ENCODE measurements at places on chromosomes 7 and 10.

- no peak for DNase-seq
Observed at GRCh38 chr7:29606830-29607229, 43.2 kb downstream of the PRR15 start.

DNA sequence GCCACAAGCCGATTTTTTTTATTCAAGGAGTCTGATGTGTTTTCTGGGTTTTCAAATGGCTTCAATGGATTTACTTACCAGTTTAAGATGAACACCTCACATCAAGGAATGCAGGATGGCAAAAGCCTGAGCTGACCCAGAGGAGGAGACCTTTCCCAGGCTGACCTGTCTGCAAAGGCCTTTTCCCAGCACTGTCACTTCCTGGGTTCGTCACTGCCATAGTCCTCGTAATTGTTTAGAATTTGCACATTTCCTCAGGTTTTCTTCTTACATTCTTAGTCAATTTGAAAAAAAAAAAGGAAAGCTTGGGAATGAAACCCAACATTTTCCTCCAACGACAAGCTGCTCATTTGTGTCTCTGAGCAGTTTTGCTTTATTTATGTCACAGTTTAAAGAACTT is 42.0 kb downstream of the PTER start:
- no peak for DNase-seq

GRCh38 chr10:77405771-77406241 is 231.8 kb downstream of the KCNMA1 start:
- no peak for DNase-seq

- no peak for DNase-seq
Observed at GRCh38 chr10:7503190-7503589, 92.4 kb upstream of the SFMBT2 start.

GRCh38 chr10:77673101-77673500 is 35.5 kb upstream of the KCNMA1 start:
- no peak for DNase-seq

DNA sequence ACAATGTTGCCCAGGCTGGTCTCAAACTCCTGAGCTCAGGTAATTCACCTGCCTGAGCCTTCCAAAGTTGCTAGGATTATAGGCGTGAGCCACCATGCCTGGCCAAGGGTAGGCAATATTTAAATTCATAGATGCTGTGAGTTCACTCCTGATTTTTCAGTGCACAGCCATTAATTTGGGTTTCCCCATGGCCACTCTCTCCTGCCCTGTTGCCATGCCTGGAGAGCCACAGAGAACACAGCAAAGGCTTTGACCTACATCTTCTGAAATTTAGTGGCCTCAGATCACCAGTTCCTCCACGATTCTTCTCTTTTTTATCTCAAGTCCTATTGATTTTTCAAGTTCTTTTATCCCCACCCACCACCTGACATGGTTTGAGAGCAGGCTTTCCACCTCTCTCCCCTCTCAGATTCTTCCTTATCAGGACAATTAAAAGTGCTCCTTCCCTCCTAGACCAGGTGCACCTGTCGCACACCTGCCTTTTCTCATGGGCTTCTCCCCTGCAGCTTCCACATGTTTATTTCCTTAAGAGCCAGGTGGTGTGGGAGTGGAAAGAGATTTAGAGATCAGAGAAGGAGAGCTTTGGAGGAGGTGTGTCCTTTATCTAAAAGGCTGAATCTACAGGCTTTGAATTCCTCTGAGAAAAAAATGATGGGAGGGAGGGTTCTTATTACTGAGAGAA is 123.8 kb downstream of the ADRA2A start:
- DNase-seq: no peak

- DNase-seq: no peak
Observed at GRCh38 chr10:63255316-63255715, 122.2 kb downstream of the NRBF2 start.

DNA sequence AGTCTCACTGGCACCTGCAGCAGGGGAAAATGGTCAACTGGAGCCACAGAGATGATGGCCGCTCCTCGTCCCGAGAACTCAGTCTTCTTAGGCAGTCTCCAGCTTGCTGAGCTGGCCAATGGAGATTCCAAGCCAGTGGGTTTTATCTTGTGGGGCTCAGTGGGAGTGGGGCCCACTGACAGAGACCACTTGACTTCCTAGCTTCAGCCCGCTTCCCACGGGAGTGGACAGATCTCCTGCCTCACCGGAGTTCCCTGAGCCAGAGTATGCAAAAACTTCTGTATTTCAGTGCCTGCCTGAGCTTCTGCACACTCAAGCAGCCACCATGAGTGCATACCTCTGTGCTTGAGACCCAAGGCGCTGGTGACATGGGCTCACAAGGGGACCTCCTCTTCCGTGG is 105.8 kb downstream of the ZWINT start:
- DNase-seq: no peak

- no peak for DNase-seq
Observed at GRCh38 chr10:62992145-62992721, 140.9 kb upstream of the NRBF2 start.

DNA sequence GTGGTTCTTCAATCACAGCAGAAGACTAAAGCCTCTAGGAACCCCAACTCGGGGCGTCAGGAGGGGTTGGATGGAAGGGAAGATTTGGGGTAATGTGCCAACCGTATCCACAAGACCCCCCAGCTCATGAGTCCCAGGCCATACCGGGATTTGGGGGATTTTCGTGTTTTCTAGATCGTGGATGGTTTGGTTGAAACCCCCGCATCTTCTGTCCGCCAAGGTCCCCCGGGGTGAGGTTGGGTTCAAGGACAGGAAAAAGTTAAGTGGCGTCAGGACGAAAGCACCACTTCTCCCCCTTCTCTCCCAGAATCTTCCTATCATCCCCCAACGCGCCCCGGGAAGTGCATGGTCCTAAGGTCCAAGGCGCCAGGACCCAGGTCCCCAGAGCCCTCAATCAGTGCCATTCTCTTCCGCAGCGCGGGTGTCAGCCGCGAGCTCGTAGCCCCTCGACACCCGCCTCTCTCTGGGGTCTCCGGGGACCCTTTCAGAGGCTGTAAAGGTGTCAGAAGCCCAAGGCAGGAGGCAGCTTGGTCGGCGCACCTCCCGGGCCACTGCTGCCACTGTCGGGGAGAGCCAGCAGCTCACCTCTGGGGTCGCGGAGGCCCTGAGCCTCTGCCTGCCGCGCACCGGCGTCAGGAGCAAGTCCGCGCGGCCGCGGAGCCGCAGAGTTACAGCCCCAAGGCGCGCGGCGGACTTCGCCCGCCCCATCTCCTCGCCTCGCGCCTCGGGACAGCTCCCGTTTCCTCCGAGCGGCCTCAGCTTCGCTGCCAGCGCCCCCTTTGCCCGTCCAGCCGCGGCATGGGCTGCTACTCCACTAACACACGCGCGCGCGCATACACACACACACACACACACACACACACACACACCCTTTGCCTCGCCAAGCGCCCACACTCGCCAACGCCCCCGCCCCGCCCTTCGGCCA is 1.5 kb downstream of the MKX start:
- DNase-seq: no peak

DNA sequence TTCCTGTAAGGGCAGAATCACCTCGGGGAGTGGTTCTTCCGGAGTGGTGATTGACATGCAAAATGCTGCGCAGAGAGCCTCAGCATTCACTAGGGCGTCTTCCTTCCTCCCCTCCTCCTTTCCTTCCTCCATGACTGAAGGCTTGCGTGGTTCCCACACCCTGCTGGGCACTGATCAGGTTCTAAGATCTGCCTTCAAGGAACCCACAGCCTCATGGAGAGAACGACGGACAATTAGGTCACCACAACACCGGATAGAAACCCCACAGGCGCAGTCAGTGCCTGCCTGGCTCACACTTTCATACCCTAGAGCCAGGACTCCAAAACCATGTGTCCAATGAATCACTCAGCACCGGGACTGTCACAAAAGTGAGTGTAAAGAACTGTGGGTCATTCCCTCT is 131.3 kb downstream of the DPP6 start:
- no peak for DNase-seq

DNA sequence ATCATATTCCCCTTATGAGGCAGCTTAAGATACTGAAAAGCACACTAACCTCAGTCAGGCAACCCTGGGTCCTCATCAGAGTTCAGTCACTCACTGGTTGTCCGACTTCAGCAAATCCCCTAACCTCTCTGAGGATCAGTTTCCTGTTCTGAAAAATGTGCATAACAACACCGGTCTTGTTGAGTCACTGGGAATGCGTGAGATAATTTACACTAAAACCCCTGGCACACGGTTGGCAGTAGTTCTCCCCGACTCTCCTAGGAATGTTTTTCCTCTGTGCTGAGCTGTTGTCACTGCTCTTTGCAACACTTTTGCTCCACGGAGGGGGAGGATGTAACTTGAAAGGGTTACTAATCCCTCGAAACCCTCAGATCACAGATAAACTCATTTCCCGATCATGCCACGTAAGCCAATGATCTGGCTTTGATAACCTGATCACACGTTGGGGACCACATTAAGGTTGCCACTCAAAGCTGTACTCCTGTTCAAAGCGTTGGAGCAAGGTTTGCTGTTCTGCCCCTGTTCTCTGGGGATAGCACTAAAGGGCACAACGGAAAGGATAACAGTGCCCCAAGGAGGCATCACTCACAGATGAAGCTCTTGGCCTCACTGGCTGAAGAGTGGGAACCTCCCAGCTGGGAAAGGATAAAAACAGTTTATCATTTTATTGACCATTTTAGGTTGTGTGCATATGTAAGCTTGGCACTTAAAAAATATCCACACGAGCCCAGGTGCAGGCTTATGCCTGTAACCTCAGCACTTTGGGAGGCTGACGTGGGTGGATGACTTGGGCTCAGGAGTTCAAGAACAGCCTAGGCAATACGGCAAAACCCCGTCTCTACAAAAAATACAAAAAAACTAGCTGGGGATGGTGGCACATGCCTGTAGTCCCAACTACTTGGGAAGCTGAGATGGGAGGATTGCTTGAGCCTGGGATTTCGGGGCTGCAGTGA is 5.0 kb upstream of the RBM17 start:
- no peak for DNase-seq

DNA sequence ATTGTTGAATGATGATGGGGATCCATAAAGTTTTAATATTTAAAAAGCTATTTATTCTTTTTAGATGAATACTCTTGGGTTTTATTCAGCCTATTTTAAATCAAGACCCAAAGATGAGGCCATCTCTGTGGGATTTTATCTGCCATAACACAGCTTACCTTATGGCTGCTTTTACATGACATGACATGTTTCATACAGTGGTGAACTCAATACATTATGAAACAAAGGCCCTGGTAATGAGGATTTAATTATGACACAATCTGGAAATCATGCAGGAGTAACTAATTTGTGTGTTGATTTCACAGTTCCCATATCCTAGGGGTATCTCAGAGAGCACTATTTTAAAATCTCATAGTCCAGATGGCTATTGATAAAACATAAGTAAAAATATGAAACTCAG is 661.8 kb upstream of the FZD8 start:
- DNase-seq: no peak

DNA sequence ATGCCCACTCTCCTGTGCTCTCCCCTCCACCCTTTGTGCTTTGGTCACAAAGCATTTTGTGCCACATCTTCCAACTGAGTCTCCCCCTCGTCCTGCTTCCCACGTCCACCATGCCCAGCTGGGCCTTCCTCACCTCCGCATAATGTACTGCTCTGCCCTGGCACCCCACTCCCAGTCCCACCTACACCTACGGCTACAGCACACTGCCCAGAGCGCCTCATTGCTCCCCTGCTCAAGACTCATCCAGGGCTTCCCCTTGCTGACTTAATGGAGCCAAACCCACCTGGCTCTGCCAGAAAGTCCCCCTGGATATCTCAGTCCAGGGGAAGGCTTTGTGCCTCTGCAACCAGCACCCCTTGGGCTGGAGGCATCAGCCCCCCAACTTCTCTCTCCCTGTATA is 299.2 kb upstream of the ZMIZ1 start:
- no peak for DNase-seq

DNA sequence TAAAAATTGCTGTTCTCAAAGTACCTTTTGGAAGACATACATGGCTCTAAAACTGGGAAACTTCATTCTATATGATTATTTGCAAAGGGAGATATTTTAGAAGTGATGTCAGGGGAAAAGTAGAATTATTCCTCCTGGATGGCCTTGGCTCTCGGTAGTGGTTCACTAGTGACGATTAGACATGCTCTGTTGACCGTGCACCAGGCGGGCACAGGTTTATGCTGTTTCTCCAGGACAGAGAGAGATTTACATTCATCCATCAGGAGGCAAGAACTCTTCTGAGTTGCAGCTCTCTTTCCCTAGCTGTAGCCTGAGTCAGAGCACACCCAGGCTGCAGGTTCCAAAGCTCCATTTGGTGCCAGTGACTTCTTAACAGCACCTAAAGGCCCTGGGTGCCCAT is 184.9 kb upstream of the WDR11 start:
- no peak for DNase-seq

GRCh38 chr7:137625197-137625596 is 221.6 kb downstream of the DGKI start:
- no peak for DNase-seq

DNA sequence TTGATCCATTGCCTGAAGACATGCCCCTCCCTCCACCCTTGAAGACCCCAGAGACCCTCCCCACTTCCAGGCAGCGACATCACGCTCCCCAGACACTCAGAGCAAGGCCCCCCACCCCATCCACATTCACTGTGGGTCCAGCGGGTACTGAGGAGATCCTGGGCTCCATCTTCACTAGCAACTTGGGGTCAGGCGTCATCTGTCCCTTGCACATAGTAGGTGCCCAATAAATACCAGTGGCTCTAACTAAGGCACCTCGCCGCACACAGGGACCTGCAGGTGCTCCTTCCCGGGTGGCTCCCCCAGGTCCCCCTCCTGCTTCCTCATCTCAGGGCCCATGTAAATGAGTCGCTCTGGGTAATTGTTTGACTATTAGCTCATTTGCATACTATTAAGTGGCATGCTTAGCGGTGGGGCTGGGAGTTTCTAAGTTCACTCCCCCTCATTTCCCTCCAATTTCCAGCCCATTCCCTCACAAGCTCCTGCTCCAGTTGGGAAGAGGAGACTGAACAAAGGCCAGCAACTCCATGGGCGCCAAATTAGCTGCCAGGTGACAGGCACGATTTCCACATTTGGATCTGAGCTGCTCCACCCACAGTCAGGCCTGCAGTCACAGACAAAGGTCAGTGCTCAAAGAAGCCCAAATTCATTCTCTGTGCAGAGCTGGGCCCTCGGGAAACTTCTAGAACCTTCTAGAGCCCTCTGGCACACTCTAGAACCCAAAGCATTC is 29.7 kb downstream of the EBF3 start:
- no peak for DNase-seq

DNA sequence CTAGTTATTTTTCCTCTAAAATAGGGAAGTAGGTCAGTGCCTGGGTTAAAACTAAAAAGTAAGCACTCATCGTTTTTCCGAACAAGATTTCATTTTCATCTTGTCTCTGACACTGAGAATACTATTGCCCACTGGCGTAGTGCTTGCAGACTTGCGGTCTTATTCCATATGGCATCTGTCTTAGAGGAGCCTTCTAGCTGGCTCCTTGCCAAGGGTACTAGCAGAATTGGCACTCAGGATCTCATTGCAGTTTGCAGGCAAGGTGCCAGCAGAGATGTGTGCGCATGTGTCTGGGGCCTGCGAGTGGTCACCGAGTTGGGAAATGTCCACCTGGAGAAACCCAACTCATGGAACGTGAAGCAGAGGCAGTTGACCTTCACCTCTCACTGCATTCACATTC is 143.4 kb downstream of the CELF2 start:
- DNase-seq: no peak

GRCh38 chr10:99674762-99675161 is 15.5 kb downstream of the ENTPD7 start:
- DNase-seq: no peak

- no peak for DNase-seq
Observed at GRCh38 chr10:118569241-118569881, 26.1 kb downstream of the PRLHR start.

Measured in activated naive CD8-positive, alpha-beta T cell treated with anti-CD3 and anti-CD28 coated beads, Interleukin-2, amount 50 U/mL, for 16 hours (primary cell).